WERI-Rb-1 (cell line): ENCODE measurements at places on chromosomes 5 and 9.

- DNase-seq = no peak
These were observed 390.7 kb upstream of the PCSK5 start for GRCh38 chr9:75499812-75500211.

DNA sequence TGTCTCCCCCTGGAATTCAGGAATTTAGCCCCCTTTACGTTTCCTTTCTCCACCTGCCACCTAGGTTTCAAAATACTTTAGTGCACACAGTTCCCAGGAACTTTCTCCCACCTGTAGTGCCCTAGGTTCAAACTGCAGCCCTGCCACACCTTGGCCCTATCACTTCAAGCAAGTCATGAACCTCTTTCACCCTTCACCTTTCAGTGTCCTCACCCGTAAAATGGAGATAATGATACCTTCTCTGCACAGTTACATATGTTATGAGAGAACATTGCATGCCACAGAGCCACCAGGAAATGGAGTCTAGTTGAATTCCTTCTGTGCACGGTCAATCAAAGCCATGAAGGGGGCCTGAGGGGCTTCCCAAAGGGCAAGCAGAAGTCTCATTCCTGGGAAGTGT, 9.8 kb upstream of the EEIG1 start:
- no peak for DNase-seq

DNA sequence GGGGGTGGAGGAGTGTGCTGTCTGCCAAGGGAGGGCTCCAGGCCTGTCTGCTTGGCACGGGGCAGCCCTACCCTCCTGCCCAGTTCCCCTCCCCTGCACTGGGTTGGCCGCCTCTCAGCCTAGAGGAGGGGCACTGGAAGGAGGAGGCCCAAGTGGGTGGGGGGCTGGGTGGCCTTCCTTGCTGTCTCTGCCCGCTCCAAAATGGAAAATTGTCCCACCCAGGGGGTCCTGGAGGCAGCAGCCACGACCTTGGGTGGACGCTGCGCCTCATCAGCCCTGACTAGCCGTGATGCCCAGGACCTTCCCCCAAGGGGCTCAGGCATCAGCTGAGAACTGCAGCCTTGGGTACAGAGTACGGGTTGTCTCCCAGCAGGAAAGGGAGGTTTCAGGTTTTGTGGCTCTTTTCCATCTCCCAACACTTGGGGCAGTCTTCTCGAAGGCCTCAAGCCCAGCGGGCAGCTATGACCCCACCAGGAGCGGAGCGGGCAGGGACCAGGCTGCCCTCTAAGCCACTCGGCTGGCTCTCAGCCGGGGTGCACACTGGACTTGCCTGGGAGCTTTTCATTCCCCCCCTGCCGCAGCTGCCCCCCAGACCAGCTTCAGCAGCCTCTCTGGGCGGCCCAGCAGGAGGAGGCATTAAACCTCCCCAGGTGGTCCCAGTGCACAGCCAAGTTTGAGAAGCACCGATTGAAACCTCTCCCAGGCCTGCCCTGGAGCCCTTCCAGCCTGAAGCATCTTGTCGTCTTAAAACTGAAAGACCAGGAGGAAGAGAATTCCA, 20.6 kb downstream of the NTNG2 start:
- peak; percentile 59 for DNase-seq

DNA sequence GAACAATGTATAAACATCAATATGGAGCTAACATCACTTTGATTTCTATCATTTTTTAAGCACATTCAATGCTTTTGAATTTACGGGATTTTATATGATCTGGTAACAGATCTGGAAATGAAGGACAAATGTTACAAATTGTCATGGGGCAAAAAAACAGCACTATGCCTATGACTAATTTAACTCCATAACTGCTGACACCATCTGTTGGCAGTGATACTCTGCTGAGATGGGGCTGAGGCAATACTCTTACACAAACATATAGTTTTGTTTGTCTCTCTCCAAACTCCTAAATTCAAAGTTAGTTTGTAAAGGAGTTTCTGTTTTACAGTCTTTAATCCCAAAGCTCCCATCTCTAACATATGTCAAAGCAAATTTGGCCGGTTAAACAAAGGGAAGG, 132.5 kb upstream of the FER start:
- no peak for DNase-seq

- no peak for DNase-seq
These were observed 201.9 kb upstream of the ANKH start for GRCh38 chr5:15073453-15073852.

GRCh38 chr9:94178927-94179326, 80.2 kb upstream of the ZNF169 start:
- DNase-seq = no peak
